ENCODE measurements at places on chromosomes 4 and X.

DNA sequence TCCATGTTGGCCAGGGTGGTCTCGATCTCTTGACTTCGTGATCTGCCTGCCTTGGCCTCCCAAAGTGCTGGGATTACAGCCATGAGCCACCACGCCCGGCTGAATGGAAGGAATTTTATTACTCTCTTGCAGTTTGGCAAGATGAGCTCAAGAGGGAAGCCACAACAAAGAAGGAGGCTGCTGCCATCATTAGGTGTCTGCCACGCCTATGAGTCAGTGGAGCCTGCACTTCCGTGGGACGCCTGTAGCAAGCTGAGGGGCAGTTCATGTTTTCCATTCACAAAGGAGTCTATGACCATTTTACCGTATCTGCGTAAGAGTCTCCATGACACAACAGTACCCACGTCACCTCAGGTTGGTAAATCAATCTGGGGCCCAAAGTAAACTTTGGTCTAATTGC is 51.2 kb upstream of the CHRNA9 start:
- peak; percentile 35 for DNase-seq

GRCh38 chr4:37219242-37219641 is 25.3 kb upstream of the NWD2 start:
- DNase-seq: no peak

DNA sequence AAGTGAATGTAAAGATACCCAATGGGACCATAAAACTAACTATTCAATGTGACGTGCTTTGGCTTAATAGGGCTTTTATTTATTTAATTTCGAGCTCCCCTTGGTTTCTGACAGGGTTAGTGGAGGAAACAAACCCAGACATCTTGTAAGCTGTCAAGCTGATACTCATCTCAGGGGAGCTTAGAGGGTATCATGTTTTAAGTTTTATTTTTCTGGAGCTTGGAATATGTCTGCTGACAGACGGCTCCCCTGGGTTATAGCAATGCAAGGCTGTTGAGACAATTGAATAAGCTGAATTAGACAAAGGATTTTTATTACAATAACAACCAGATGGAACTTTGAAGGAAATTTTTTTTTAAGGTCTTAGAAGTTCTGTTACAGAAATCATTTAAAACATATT is 456.5 kb downstream of the IL1RAPL1 start:
- no peak for DNase-seq

DNA sequence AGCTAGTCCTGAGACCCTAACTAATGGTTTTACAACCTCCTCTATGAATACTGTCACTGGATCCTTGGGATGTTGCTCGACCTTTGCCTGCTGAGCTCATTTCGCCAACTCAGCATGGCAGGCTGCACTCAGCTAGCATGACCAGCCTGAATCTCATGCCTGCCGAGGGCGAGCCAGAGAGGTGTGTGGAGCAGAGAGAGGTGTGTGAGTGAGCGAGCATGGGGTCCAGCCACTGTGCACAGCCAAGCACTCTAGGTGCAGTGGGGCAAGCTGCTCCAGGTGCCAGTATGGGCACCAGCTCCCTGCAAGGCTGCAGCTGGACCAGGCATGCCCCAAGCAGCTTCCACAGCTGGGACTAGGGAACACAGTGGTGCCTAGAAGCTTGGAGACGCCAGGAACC is 410.9 kb downstream of the PCDH10 start:
- no peak for DNase-seq

- DNase-seq: peak; percentile 50
Measured at GRCh38 chr4:152454398-152455011, 81.4 kb downstream of the FBXW7 start.

DNA sequence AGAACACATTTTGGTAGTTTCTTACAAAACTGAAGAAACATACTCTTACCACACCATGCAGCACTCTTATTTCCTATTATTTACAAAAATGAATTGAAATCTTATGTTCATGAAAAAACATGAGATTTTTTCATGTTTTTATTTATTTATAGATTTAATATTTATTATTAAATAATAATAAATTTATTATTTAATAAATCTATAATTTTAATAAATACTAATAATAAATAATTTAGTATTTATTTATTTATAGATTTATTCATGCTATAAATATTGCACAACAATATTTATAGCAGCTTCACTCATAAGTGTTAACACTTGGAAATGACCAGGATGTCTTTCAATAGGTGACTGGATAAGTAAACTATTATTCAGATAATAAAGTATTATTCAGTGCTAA is 91.6 kb upstream of the CPXCR1 start:
- no peak for DNase-seq

DNA sequence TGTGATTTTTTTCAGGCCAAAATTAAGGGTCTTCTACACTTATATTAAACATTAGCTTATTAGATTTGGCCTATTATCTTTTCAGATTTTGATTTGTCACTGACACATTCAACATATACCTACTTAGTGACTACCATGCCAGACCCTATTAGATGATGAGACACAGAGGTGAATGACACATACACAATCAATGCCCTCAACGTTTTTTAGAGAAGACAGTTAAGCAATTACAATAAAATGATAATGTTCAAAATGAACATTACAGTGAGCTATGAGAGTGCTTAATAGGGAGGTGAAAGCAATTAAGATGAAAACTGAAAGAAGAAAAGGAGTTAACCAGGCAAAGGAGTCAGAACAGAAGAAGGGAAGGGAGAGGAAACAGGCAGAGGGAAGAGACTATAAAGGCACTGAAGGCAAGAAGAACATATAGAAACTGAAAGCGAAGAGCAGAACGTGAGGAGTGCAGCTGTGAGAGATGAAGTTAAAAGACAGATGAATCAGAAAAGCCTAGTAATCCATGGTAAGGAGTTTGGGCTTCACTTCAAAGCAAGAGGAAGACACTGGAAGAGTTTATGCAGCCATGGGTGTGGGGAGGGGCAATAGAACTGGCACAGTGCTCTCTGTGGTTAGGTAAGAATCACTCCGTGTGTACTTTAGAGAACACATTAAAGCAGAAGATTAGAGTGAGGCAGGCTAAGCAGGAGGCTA is 119.0 kb downstream of the REELD1 start:
- peak; percentile 42 for DNase-seq
